ENCODE measurements at places on chromosomes 3 and 15.

- no peak for DNase-seq
Observed at GRCh38 chr3:26422415-26422814, 200.2 kb upstream of the LRRC3B start.

DNA sequence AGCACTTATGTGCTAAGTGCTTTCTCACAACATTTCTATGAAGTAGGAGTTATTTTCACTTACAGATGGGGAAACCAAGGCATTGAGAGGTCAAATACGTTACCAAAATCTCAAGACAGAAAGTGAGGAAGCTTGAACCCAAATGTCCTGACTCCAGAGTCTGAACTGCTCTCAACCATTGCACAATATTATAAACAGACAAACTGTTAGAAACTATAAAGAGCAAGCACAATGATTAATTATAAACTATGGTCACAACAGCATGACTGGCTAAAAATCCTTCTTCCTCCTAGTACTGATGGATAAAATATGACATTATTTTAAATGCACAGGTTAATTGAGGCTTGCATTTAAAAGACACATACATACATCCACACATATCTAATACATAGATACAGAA is 77.9 kb upstream of the ASB14 start:
- DNase-seq, result peak; percentile 13

- DNase-seq, result no peak
Observed at GRCh38 chr15:71660501-71660900, 149.9 kb upstream of the NR2E3 start.

- DNase-seq, result no peak
Observed at GRCh38 chr3:46626039-46626438, 13.7 kb downstream of the FAM240A start.

DNA sequence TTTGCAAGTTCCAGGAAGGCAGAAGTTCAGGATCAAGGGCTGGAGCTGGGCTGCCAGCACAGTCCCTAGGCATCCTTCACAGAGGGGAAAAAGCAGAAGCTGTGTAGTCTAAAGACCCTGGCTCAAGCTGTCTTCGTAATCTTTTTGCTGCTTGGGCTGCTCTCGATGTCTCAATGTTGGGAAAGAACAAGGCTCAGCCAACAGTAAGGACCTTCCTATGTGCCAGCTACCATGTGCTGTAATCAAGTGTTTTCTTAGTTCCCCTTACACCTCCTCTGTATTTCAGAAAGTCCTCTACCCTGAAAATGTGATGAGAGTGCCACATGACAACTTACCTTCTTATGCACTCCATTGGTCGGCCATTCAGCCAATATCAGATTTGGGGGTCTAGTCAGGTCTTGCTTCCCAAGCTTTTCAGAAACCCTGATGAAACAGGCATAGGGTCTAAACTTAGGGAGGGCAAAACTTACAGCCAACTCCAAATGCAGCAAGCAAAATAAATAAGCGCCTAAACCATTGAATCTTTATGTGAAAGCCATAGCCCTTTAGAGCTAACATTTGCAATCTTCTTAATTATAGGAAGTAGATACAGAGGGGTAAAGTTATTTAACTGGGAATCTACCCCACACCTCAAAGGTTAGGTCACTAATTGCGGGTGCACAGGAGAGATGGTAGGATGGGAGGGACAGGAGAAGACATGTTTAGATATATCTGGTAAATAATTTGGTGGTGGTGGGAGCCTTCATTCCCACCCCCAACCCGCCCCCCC is 1.2 kb upstream of the EDEM1 start:
- DNase-seq, result peak; percentile 38

DNA sequence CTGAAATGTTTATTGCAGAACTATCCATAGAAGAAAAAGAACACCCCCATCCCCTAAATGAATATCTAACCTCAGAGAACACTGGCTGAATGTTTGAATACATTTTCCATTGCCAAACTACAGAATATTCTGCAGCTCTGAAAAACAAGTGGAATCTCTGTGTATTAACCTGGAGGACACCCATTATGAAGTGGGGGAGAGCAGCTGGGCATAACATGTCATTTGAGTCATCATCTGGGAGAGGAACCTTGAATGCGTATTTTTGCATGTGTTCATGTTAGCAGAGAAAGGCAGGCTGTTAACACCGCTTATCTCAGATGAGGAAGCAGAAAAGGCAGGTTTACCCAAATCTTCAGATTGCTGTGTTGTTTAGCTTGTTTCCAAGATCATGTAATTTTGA is 31.5 kb downstream of the ESYT3 start:
- peak; percentile 81 for DNase-seq

GRCh38 chr15:26806151-26806550 is 33.3 kb upstream of the GABRB3 start:
- no peak for DNase-seq

DNA sequence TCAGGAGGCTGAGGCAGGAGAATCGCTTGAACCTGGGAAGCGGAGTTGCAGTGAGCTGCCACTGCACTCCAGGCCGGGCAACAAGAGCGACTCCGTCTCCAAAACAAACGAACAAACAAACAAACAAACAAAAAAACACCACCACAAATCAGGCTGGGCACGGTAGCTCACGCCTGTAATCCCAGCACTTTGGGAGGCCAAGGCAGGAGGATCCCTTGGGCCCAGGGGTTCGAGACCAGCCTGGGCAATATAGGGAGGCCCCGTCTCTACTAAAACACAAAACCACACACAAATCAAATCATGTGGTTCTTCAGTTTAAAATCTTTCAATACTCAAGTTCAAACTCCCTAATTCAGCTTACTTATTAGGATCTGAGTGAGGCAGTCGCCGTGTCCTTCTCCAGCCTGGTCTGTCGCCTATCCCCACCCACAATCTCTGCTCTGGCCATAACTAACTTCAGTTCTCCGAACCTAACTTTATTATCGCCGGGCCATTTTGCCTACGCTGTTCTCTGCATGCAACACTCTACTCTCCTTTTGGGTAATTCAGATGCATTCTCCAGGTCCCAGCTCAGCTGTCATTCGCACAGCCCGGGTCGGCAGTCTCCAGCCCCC is 660 bp upstream of the RTF1 start:
- DNase-seq, result peak; percentile 6

DNA sequence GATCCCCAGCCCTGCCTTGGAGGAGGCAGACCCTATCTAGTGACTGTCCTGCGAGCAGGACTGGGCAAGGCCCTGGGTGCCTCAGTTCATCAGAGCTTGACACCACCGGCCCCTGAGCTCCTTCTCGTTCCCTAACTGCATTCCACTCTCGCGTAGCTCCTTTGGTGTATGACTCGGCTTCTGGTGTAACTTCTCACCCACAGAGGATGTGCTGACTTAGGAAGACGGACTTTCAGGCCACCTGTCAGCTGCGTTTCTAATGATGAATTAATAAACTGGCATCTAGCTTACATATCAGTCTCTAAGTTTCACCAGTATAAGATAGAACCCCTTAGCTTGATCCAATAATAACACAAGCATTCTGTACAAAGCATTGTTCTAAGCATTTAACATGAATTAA is 17.5 kb downstream of the ABCF3 start:
- DNase-seq, result peak; percentile 40

GRCh38 chr15:23397779-23398178 is 43.2 kb downstream of the GOLGA8S start:
- no peak for DNase-seq

- DNase-seq, result no peak
Observed at GRCh38 chr15:85419161-85419560, 38.8 kb downstream of the AKAP13 start.

DNA sequence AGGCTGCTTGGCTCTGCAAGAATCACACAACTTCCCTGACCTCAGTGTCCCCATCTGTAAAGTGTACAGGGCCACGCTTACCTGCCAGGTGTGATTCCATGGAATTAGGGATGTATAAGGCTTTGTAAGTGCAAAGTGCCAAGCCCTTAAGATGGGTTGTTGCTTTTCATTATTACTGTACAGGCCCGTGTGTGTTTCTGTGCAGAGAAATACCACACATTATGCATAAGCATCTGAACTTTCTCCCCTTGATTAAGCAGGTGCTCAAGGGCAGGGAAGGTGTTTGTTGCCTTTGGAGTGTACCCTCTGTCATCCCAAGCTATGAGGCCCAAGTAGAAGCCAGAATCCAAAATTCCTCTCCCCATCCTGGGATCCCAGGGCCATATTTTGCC is 13.6 kb upstream of the HRH1 start:
- no peak for DNase-seq

- peak; percentile 66 for DNase-seq
Observed at GRCh38 chr15:34818526-34818925, 23.2 kb upstream of the ACTC1 start.

DNA sequence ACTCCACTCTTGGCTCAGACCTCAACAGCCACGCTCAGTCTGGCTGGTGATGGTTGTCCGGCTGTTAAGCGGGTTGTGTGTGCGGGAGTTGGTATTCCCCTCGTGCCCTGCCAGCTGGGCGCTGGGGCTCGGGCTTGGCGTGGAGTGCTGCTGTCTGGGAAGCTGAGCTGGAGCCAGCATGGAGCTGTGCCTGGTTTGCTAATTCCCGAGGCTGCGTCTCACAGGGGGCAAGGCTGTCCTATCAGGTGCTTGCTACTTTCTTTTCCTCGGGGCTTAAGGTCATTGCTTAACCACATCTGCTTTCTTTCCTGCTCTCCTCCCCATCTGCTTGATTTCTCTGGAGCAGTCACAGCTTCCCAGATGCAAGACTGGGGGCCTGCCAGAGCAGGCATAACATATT is 29.9 kb downstream of the PDIA5 start:
- DNase-seq, result peak; percentile 94

- no peak for DNase-seq
Observed at GRCh38 chr3:72353236-72354128, 494.8 kb downstream of the SHQ1 start.

- DNase-seq, result peak; percentile 14
Observed at GRCh38 chr3:168847291-168847883, 751.7 kb upstream of the GOLIM4 start.

DNA sequence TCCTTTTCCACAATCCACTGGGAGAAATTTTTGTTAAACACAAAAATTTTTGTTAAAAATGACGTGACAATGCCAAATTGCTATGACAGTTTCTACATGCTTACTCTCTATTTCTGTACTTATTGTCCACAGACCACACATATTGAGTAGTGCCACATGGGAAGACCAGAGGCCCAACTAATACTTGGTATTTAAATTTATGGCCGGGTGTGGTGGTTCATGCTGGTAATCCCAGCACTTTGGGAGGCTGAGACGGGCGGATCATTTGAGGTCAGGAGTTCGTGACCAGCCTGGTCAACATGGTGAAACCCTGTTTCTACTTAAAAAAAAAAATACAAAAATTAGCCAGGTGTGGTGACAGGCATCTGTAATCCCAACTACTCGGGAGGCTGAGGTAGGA is 20.3 kb downstream of the ZBTB11 start:
- no peak for DNase-seq

GRCh38 chr3:112048911-112049310 is 14.4 kb downstream of the TMPRSS7 start:
- no peak for DNase-seq

GRCh38 chr3:4458961-4459360 is 8.1 kb downstream of the SUMF1 start:
- DNase-seq, result no peak

DNA sequence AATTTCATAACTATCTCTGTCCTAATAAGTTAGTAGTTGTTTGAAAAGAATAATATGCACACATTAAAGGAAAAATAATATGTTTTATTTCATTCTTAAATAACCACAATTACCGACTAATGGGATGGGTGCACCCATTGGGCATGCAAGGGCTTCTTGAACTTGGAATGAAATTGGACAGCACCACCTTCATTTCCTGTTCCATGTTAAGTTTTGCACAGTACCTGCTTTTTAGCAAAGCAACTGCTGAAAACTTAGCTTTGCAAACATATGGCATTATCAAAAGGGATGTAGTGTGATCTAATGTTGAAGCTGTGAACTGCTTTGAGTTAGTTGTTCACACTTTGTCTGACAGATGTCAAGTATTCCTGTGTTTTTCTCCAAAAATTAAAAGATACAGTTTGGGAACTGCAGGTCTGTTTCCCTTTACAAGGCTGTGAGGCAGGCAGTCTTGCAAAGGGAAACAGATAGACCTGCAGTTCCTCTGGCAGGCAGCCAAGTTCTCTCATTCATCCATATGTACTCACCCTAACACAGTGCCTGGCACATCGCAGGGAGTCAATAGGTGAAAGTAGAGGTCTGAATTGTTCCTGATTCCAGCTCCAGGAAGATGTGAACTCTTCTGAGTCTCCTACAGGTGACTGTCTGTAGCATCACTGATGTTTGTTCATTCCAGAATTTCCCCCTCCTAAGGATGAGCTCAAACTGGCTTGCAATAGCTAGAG is 64.3 kb upstream of the GOLGA8B start:
- no peak for DNase-seq

DNA sequence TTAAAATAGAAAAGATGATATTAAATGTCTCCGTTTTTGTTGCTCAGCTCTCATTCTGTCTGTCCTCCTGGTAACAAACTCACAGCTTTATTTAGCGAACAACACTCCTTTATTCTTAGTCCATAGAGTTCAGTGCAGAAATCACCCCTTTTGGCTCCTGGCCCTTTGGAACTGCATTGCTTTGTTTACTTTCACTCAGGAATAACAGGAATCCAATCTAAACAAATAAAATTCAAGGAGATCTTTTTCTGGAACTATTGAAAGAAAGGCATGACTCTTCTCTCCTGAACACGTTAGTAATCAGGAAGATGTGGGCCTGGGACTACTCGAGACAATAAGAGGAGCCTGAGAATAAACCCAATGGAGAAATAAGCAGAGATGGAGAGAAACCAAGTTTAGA is 409.2 kb downstream of the DIPK2A start:
- no peak for DNase-seq

DNA sequence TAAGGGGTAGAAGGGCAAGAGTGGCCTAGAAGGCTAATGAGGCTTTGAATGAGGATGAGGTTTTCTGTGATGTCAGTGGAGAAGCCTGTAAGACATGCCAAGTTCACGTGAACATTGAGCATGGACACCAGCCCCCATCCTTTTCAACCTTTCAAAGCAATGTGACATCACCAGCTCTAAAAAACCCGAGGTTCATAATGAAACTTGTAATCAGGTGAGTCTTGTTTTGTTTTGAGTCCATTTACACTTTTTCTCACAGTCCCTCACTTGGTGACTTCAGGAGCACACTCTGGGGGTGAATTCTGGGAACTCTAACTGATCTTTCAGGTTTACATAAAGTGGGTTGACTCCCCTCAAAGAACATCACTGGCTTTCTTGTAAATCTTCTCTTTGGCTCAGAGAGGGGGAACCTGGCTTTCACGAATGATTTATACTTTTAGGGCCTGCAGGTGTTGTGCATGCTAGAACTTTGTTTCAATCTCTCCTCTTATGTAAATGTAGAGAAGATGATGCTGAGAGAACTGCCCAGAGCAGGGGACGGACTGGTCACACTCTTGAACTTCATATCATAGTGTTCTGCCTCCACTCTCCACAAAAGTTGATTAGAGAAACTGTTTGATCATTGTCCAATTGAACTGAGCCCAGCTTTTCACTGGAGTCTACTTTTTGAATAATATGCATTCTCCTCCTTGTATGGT is 224.7 kb upstream of the SATB1 start:
- DNase-seq, result no peak

DNA sequence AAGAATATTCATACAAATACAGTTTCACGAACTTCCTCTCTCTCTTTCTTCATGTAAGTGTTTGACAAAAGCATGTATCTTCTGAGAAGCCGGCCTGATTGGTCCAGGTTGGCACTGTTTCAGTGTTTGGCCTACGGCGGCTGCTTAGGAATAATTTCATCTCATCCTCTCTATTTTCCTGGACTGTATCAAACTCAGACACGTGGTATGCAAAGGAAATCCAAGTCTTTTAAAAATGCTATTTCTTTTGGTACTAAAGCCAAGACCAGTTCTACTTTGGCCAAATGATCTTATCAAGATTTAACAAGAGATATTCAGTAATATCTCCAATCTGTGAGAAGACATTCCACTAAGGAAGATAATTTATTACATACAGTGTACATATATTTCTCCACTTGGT is 152.8 kb downstream of the TIGIT start:
- no peak for DNase-seq

Measured in amniotic epithelial cell (primary cell).